ENCODE measurements at places on chromosomes 4 and X. TPM values are rescaled to one million over a fixed set of nuclear protein-coding genes. Genes with fewer than 3 reads are reported as not detected.

DNA sequence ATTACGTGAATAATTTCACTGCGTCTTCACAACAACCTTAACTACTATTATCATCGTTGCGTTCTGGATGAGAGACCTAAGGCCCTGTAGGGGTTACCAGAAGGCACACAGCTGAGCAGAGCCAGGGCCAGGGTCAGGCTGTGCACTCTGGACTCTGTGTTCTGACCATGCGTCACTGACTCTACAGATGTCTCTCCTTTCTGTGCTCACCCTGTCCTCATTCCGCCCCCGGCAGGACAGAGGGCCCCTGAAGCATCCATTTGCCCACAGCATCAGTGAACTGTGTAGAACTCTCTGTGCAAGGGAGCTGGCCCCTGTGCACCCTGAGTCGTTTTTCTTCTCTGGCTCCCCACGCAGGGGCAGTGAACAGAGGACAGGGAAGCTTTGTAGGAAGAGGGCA lies 21.3 kb downstream of the GPKOW start:
- no peak overlapping the region for H3K27ac ChIP-seq
- peak overlapping the region; percentile 84 for H3K4me3 ChIP-seq
- no peaks in the 10 kb centered on the region for H3K27me3 ChIP-seq
- DNase-seq = no peak

- H3K36me3 ChIP-seq = peaks cover 3% of the 10 kb centered on the region
- H3K4me1 ChIP-seq = peaks cover 7% of the 10 kb centered on the region
- DNase-seq = no peak
- no peak overlapping the region for H3K27ac ChIP-seq
- H3K27me3 ChIP-seq = no peaks in the 10 kb centered on the region
These were observed 630.4 kb upstream of the BOD1L1 start for GRCh38 chr4:14257903-14258302.

- H3K4me1 ChIP-seq = peaks cover 50% of the 10 kb centered on the region
- H3K27me3 ChIP-seq = peaks cover 4% of the 10 kb centered on the region
- peak; percentile 46 for DNase-seq
- peak overlapping the region; percentile 74 for H3K4me3 ChIP-seq
- H3K27ac ChIP-seq = no peak overlapping the region
These were observed 48.8 kb downstream of the CLDN34 start for GRCh38 chrX:10015723-10016518.

GRCh38 chr4:63817196-63817865 lies 591.9 kb downstream of the TECRL start:
- DNase-seq = no peak
- no peaks in the 10 kb centered on the region for H3K4me1 ChIP-seq
- no peaks in the 10 kb centered on the region for H3K36me3 ChIP-seq
- H3K4me3 ChIP-seq = no peak overlapping the region

- peaks cover 54% of the 10 kb centered on the region for H3K4me1 ChIP-seq
- H3K36me3 ChIP-seq = peaks cover 13% of the 10 kb centered on the region
- H3K27ac ChIP-seq = no peak overlapping the region
- H3K4me3 ChIP-seq = no peak overlapping the region
- H3K27me3 ChIP-seq = peaks cover 100% of the 10 kb centered on the region
These were observed 8.7 kb upstream of the SHOX start for GRCh38 chrX:621705-622503.

DNA sequence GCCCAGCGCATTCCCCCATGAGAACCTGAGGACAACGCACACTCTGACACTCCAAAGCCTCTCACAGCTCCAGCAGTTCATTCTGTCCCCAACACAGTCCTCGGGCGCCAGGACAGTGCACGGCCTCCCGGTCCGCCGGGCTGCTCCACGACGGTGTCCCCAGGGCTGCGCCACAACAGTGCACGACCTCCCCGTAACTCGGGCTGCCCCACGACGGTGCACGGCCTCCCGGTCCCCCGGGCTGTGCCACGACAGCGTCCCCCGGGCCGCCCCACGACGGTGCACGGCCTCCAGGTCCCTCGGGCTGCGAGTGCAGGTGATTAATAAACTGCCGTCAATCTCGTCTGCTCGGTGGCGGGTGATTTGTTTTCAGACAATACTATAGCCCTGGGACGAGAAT lies 585.1 kb upstream of the FRG1 start:
- no peak overlapping the region for H3K4me3 ChIP-seq
- peaks cover 11% of the 10 kb centered on the region for H3K36me3 ChIP-seq
- H3K27me3 ChIP-seq = peaks cover 3% of the 10 kb centered on the region
- H3K27ac ChIP-seq = no peak overlapping the region
- no peaks in the 10 kb centered on the region for H3K4me1 ChIP-seq

- no peaks in the 10 kb centered on the region for H3K27me3 ChIP-seq
- no peak within 1 kb of the TSS for H3K4me3 ChIP-seq
- H3K27ac ChIP-seq = no peak within 1 kb of the TSS
- no peaks in the 10 kb centered on the region for H3K4me1 ChIP-seq
These were observed at the start of gene MCF2 for GRCh38 chrX:139708067-139708466. TSS of gene MCF2 (minus strand) at chrX:139708167. CDS start at chrX:139651744, 56,423 bp downstream.

DNA sequence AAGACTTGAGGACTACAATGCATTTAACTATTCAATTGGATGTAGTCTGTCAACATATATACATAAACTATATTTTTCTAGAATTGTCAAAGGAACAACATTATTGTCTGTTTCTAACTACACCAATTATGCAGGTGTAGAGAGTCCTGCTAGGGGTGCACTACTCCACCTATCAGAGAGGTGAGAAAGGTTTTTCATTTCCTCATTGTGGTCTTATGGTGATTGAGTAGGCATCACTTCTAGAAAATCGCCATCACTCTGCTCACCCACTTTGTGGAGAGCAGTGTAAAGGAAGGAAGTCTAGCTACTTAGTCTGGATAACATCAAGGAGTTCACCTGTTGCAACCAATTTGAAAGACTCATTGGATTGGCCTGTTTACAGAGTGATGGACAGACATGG lies 4.4 kb upstream of the ADH1C start:
- H3K27me3 ChIP-seq = no peaks in the 10 kb centered on the region
- peaks cover 43% of the 10 kb centered on the region for H3K36me3 ChIP-seq
- no peak overlapping the region for H3K4me3 ChIP-seq

DNA sequence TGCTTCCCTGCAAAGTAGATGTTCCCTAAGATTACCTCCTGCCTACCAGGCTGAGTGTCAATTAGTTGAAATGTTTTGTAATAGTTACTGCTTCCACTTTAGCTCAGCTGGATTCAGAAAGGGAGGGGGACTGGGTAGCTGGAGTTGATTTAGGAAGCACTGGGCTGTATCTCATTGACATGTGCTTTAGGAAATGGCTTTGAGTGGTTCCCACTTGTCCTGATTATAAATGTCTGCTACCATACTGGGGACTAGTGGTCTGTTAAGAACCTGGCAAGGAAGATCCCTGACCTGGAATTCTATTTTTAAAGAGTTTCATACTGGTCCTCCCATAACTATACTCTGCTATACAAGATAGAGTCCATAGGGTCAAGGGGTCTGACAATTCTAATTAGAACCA lies 363.9 kb upstream of the PPP1R2C start:
- H3K4me1 ChIP-seq = peaks cover 4% of the 10 kb centered on the region
- no peak overlapping the region for H3K27ac ChIP-seq
- no peaks in the 10 kb centered on the region for H3K36me3 ChIP-seq
- no peaks in the 10 kb centered on the region for H3K27me3 ChIP-seq

DNA sequence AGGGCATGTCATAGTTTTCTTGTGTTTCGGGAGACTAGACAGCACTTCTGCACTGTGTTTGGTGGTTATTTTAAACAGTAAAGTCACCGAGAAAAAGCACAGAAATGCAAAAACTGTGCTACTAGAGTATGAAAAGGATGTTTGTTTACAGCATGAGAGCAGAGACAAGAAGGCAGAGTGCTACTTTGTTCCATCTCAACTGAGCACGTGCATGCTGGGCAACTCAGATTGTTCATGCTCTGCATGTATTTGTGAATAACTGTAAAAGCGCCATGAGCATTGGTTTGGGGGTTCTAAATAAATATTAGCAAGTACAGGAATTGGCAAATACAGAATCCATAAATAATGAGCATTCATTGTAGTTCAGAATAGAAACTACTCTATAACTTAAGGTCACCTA lies 7.4 kb downstream of the EVC start:
- DNase-seq = no peak
- no peak overlapping the region for H3K27ac ChIP-seq
- H3K4me1 ChIP-seq = peaks cover 5% of the 10 kb centered on the region
- H3K4me3 ChIP-seq = no peak overlapping the region
- peaks cover 10% of the 10 kb centered on the region for H3K27me3 ChIP-seq

DNA sequence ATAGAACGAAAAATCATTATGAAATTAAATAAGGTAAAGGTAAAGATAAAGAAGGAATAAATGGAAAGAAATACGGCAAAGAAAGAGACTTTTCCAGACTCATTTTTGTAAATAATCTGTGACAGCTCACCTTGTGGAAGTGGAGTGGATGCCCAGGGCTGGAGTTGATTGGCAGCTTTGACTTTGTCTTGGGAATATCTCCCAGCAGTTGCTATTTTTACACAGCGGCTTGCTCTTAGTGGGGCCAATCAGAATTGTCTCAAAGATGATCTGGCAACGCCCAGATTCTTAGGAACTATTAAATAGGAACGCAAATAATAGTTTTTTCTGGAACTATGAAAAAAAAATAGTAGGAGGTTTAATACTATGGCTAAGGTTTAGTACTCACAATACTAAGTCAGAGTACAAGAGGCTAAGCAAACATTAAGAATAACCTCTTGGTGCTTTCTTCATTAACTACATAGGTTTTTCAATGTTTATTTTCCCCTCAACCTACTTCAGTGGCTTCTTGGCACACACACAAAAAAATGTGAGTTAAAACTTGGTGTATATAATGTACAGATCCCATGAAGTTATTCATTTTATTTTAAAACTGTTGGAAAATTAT lies 132.7 kb downstream of the TRAM1L1 start:
- DNase-seq = no peak
- no peak overlapping the region for H3K4me3 ChIP-seq

- no peaks in the 10 kb centered on the region for H3K27me3 ChIP-seq
- peak overlapping the region; percentile 46 for H3K4me3 ChIP-seq
- peaks cover 23% of the 10 kb centered on the region for H3K36me3 ChIP-seq
- H3K4me1 ChIP-seq = peaks cover 40% of the 10 kb centered on the region
These were observed 174.3 kb downstream of the ADGRL3 start for GRCh38 chr4:61374447-61374891.

The USP38 gene
- 10.0 TPM for total RNA-seq

The SPANXD gene
- total RNA-seq = not detected

The TXK gene
- 0.70 TPM for total RNA-seq

The NPY5R gene
- 4.5 TPM for total RNA-seq

The CT45A3 gene
- total RNA-seq = not detected

The COL4A6 gene
- total RNA-seq = 12.8 TPM

The CXorf49B gene
- not detected for total RNA-seq
